Germinal center (tissue), 1 donor: ENCODE measurements at places on chromosomes 7 and 10.
A peak's percentile ranks its signal among the peaks of the same experiment; 100 is the strongest.

- no peak for DNase-seq
Measured at GRCh38 chr10:360653-361052, 225.4 kb downstream of the ZMYND11 start.

DNA sequence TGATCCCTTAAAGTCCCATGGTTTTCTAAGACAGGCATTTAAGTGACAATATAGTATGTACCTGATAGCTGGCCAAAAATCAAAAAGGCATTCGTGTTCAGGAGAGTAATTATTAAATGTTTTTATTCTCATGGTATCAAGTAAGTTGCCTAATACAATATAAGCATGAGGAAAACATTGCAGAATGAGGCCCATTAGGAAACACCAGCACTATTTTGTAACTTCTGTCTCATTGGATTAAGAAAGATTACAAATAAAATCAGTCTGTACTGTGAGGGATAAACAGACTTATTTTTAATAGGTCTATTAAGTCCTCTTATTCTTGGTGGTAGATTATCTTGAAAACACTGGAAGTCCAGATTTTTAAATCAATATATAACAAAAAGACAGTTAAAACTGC lies 110.1 kb downstream of the SNX13 start:
- DNase-seq = no peak

- no peak for DNase-seq
Measured at GRCh38 chr7:103735377-103735776, 254.1 kb downstream of the RELN start.

GRCh38 chr10:20674926-20675325 lies 222.2 kb downstream of the NEBL start:
- DNase-seq = no peak

GRCh38 chr10:42985436-42986316 lies 91.2 kb upstream of the RET start:
- DNase-seq = no peak

DNA sequence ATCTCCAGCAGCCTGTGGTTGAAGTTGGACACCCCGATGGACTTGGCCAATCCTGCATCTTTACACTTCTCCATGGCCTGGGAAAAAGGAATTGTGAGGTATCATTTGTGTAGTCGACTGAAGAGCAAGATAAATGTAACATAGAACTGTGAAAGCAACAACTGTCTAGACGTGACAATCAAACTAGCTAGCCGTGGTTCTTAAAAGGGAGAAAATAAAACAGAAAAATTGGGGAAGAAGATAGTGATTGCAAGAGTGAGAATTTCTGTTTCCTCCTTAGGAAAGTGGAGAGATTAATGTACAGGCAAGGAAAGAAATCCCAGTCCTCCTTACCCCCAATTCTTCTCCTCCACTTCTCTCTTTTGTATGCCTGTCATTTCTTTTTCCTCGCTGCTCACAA lies 5.0 kb downstream of the AKR1C2 start:
- DNase-seq = no peak

DNA sequence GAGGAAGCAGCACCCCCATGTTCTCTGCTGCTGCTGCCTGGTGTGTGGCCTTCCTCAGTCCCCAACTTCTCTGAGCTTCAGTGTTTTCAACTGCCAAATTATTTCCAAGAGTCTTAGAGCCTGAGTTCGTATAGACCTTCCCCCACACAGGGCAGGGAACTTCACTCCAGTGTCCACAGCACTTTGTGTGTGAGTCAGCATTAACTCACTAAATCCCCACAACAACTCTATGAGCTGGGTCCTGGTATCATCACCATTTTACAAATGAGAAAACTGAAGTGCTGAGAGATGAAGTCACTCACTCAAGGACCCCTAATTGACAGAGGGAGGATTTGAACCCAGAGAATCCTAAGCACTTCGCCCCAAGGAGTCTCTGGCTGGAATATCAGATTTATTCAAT lies 48.3 kb downstream of the ADCYAP1R1 start:
- no peak for DNase-seq

DNA sequence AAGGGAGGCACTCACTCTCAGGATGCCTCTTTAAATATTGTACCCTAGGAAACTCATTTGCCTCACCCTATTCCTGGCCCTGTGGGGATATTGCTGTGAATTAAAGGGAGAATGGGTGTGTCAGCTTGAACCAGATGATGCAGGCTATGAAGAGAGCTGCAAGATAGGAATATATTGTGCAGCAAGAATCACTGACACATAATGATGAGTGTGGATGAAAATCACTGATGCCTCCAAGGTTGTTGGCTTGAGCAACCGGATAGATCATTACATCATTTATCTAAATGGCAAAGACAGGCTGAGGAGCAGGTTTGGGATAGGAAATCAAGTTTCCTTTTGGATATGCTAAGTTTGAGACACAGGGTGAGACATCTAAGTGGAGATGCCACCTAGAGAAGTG lies 6.2 kb downstream of the SLC26A4 start:
- DNase-seq = no peak

GRCh38 chr10:74677951-74678350 lies 148.4 kb upstream of the KAT6B start:
- DNase-seq = peak; percentile 14

GRCh38 chr10:110034596-110034995 lies 26.8 kb downstream of the ADD3 start:
- DNase-seq = no peak

- DNase-seq = no peak
Measured at GRCh38 chr10:113985297-113985844, 58.3 kb upstream of the ADRB1 start.

- DNase-seq = no peak
Measured at GRCh38 chr10:96263176-96263575, 8.2 kb downstream of the BLNK start.

DNA sequence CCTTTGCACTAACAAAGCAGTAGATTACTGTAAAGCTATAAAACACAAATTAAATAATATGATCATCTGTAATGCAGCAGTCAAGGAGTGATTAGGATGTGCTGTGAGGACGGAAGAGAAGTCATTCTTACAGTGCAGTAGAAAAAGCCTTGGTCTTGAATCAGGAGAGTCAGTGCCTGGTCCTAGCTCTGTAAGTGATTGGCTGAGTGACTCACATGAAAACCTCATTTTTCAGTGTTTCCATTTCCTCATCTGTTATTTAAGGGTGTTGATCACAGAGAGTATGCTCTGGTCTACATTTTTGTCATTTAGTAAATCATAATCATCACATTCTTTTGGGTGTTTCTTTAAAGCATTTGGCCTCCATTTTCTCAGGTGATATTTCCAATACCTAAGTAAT lies 717.8 kb downstream of the LRMDA start:
- DNase-seq = no peak

DNA sequence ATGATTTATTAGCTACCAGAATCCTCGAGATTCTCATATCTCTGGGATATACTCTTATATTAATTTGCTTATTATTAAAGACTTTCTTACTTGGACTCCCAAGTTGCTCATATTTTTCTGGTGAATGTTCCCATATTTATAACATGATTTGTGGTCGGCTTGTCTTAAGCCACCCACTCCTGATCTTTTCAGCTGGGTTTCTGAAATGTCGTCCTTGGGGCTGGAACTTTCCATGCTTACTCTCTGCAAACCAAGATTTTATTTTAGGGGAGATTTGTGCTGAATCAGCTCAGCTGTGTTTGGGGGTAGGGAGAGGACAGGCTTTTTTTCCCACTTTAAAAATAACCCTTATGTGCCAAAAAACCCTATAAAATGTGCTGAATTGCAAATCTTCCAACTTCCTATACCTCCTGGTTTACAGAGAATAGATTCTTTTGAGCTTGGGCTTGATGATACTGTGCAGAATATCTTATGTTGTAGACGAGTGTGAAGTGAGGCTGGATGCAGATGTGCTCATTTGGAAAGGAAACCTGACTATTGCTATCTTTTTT lies 162.1 kb downstream of the SND1 start:
- no peak for DNase-seq

DNA sequence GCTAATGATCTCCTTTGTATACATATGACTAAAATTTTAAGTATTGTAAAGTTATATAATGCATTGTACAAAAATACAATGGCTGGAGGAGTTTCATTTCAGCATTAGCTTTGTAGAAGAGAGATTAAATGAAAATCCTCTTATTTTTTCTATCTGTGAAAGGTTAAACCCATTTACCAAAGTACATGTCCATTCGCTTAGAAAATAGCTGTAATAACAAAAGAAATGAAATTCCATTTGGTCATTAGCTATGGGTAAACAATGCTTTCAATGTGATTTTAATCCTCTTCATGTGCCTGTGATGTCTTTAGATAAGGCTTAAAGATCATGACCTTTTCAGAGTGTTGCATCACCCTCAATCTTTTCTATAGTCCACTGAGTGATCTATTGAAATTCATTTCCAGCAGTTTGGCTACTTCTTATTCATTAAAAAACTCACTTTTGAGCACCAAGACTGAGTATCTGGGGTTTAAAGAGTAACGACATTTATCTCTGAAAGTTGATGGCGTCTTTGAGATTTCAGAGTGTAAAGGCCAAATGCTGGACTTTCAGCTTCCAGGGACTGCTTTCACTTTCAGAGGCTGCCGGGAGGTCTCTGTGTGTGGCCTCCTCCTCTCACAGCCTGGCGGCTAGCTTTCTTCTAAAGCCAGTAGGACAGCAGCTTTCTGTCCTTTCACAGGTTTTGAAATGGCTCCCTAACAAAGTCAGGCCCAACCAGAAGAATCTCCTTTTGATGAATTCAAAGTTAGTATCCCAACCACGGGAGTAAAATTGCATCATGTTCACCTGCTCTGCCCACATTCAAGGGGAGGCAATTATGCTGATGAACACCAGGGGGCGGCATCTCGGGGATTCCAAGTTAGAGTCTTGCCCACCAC lies 701.4 kb upstream of the COBL start:
- DNase-seq = no peak

DNA sequence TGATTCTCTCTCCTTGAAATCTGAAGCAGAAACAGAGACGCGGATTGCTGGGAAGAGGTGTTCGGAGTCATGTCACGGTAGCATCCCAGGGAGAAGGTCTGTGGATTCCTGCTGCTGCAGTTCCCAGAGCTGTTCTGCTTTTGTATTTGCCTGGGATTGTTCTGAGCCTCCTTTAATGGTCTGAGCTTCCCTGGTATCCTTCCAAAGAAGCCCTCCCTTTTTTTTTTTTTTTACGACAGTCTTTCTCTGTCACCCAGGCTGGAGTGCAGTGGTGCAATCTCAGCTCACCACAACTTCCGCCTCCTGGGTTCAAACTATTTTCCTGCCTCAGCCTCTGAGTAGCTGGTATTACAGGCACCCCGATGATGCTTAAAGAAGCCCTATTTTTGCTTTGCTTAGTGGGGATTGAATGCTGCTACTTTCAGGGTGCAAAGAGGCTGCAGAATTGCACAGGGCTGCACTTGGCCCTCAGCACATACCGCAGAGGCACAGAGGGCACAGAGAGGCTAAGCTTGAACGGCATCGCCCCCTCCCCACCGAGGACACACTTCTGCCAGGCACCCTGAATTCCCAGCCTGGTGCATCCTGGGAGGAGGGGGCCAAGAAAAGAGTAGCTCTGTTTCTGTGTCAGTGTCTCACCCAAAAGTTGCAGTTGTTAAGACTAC lies 208.6 kb upstream of the GALNT17 start:
- no peak for DNase-seq
